ENCODE measurements at places on chromosomes 7 and 10. TPM values are rescaled to one million over a fixed set of nuclear protein-coding genes. Genes with fewer than 3 reads are reported as not detected.

ELN gene
- 29.6 TPM for total RNA-seq

CABCOCO1 gene
- total RNA-seq, result not detected

MIOS gene
- total RNA-seq, result 44.5 TPM

MEST gene
- 319 TPM for total RNA-seq

ERVW-1 gene
- total RNA-seq, result not detected

GIMAP5 gene
- 41.6 TPM for total RNA-seq

ATAD1 gene
- total RNA-seq, result 29.6 TPM

Data from subcutaneous adipose tissue (tissue), 4 donors.